HCEC 1CT (cell line): ENCODE measurements at places on chromosomes 1 and 21.

DNA sequence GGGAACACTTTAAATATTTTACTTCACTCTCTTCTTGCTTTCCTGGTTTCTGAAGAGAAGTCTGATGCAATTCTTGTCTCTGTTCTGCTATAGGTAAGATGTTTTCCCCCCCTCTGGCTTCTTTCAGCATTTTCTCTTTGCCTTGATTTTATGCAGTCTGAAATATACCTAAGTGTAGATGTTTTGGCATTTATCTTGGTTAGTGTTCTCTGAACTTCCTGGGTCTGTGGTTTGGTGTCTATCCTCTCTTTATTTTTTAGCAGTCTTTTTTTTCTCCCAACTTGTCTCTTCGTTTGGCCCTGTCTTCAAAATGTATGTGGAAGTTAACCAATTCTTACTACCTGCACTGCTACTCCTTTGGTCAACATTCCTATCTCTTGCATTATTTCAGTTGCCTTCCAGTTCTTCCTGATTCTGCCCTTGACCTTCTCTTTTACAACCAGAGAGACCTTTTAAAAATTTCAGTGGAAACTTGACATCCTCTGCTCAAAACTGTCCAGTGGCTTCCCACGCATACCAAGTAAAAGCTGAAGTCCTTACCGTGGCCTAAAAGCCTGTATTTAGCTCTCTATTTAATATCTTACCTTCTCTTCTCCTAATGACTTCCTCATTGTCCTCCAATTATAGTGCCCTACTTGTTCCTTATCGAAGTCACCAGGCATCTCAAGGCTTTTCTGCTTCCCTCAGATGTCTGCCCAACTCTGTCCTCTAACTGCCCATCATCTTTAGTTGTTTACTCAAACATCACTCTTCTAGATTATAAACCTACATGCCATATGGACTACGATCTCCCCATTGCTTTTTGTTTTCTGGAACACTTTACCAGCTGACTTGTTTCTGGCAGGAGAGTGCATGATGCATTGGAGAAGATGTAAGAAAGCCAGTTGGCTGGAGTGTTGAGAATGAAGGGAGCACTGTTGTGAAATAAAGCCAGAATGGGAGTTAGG, 40.9 kb downstream of the RAP1A start:
- DNase-seq, result no peak

DNA sequence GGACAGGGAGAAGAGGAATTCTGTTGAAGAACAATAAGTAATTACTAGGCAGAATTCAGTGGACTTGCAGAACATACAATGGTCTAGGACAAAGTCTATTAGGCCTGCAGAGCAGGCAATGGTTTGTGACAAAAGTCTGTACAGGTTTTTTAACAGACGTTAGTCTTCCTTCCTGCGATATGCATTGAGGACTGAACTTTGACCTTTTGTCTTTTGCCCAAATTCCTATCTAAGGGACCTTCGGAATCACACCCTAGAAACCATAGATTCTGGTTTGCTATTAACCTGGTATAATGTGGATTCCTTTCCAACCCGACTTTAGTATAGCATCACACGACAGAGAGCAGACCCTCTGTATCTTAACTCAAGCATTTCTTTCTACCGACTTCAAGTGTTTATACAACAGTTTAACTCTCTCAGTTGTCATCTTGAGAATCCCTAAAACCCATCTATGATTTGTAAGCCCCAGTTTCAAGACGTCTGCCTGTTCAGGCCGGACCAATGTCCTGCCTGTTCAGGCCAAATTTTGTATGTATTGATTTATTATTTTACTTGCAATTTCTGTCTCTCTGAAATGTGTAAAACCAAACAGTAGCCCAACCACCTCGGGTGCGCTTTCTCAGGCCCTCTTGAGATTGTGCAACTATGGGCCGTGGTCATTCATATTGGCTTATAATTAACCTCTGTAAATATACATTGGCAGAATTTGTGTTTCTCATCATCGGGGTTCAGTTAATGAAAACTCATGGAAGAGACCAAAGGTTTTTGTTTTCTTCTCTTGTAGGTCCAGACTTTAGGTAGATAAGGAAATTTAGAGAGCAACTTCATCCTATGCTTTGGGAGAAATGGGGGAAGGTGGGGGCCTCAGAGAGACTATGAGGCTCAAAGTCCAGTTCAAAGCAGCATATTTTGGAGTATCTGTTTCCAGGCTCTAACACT, 76.9 kb upstream of the TNFSF18 start:
- no peak for DNase-seq

- DNase-seq, result no peak
These were observed 34.2 kb upstream of the VTCN1 start for GRCh38 chr1:117244971-117245370.

- DNase-seq, result no peak
These were observed 7.0 kb downstream of the TMPRSS2 start for GRCh38 chr21:41500931-41501381.

- peak; percentile 76 for DNase-seq
These were observed 101.8 kb downstream of the NFIA start for GRCh38 chr1:61184040-61184713.

DNA sequence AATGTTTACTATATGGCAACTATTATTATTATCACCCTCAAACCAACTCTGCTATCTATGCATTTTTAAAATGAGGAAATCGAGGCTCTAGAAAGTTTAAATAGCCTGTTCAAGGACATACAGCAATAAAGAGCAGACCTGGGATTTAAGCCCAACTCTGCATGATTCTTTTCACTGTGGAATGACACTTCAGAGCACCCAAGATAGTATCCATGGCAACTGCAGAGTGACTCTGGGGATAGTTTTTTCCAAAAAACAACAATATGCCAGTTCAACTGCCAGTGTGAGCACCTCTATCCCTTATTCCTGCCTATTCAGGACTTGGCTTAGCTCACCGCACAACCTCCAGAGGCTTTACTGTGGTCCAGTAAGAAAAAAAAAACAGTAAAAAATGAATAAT, 293.9 kb downstream of the BRINP2 start:
- DNase-seq, result no peak

DNA sequence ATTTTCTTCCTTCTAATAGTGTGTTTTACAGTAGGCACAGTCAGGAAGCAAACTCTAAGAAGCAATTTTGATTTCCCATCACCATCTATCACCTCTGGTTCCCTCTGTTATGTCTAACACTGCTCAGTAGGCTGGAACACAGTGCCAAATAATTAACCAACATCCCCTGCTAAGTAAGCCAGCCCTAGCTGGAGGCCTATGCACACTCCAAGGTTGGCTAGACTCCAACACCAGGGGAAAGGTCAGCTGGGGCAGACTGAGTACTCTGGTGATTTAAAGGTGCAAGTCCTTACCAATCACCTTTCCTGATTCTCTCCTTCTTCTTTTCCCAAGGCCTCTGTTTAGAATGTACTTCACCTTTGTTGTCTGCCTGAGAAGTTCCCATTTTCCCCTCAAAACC, 46.5 kb upstream of the BEND5 start:
- no peak for DNase-seq

DNA sequence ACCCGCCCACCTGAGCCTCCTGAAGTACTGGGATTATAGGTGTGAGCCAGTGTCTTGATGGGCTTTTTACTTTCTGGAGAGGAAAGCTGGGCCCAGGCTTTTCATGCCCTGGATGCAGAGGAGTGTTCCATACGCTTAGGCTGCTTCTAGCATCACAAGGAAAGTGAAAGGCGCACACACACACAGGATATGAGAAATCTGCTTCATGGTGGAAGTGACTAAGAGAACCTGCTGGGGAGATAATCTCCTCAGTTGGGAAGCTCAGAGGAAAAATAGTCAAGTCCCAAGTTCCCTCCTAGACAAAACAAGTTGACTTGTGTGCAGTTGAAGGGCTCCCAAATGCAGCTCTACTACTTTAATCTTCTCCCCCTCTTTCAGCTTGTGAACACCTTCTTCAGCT, 2.2 kb downstream of the NUDC start:
- peak; percentile 18 for DNase-seq

GRCh38 chr1:224737353-224737727, 121.2 kb downstream of the CNIH3 start:
- DNase-seq, result no peak

GRCh38 chr1:1914101-1914970, 724 bp upstream of the CALML6 start:
- DNase-seq, result no peak

- DNase-seq, result no peak
These were observed 44.1 kb downstream of the CRB1 start for GRCh38 chr1:197312163-197312562.

DNA sequence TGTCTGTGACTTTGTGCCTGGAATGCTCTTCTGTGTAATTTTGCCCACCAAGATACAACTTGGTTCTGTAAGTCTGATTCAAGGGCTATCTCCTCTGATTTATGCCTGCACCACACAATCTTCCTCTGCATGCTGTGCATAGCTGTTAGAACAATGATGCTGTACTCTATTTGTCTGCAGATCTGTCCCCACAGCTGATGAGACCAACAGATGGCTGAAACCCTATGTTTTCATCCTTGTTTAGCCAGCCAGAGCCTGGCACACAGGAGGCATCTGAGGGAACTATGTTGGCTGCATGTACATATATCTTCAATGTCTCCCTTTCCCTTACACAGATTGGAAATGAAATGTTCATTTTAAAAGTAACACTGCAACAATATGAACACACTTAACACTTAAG, 58.0 kb upstream of the ABCA4 start:
- no peak for DNase-seq

- no peak for DNase-seq
These were observed 42.0 kb downstream of the SDC3 start for GRCh38 chr1:30866594-30866993.

- DNase-seq, result no peak
These were observed 78.6 kb downstream of the STUM start for GRCh38 chr1:226627050-226627755.

DNA sequence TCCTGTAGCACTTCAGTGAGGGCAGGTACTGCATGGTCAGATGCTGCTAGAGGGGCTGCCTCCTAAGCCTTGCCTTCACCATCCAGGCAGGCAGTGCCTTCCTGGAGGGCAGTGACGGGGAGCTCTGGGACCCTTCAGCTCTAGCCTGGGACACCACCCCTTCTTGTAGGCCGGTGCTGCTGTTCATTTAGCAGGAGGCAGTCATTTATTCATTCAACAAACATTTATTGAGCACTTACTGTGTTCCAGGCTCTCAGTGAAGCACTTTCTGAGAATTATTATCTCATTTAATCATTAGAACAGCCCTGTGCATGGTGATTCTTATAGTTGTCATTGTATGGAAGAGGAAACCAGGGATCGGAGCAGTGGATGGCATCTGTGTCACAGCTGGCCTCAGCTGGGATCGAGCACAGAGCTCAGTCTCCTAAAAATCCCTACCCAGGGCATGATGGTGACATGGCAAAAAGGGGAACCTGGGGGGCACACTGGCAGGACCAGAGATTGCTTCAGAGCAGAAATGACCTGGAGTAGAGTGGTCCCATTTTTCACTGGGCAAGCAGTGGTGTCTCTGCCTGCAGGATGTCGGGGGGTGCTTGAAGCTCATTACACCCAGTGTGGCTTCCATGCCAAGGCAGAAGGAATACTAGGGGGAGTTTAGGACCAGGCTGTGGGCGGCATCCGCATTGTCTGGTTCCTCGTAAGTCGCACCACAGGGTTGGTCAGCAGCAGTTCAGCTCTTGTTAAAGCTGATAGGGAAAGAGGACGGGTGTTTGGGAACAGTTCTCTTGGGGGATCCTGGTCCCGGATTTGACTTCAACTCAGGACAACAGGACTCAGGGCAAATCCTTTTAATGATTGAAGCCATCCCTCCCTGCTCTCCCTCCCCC, 28.8 kb downstream of the ARHGEF10L start:
- no peak for DNase-seq

DNA sequence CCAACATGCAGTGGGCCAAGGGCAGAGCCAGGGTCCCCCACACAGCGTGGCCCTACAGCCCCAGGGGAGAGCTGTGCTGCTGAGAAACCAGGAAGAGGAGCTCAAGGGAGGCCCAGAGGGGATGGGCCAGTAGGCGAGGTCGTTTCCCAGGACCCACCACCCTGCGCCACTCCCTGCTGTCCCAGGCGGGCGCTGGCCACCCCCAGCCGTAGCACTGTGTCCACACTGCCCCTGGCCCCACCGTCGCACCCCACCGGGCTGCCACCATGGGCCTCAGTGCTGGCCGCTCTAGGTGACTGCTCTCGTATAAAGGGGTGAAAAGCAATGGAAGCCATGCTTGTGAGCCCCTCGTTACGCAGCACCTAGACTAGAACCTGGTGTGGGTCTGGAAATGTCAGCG, 22.4 kb downstream of the NADK start:
- DNase-seq, result no peak

- no peak for DNase-seq
These were observed 19.1 kb downstream of the NID1 start for GRCh38 chr1:236045771-236046170.

DNA sequence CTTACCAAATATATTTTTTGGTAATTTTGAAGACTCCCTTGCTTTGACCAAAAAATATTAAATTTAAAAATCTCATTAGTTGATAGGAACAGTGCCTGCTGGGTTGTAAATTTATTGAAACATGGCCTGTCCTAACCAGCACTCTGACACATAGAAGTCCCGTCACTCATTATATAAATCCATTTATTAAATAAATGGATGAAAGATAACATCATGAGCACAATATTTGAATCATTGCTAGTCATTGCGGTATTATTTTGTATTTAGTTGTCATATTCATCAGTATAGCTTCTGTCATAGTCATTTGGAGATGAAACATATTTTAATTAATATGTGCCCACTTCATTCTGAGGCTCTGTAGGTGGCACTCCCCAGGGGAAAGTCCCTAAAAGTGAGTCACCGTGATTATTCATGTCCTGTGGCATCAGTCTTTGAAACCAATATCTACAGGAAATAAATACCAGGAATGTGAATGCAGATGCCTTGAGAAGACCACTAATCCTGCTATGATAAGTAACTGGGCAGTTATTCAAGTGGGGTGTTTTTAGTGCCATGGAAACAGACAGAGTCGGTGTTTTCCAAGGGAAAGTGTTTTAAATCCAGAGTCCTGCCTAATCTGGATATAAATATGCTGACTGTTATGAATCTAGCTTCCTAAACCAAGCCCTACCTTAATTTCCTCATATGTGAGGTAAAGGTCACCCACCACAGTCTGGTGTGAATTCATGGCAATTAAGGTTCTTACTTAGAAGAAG, 302.0 kb downstream of the DUSP10 start:
- peak; percentile 97 for DNase-seq

DNA sequence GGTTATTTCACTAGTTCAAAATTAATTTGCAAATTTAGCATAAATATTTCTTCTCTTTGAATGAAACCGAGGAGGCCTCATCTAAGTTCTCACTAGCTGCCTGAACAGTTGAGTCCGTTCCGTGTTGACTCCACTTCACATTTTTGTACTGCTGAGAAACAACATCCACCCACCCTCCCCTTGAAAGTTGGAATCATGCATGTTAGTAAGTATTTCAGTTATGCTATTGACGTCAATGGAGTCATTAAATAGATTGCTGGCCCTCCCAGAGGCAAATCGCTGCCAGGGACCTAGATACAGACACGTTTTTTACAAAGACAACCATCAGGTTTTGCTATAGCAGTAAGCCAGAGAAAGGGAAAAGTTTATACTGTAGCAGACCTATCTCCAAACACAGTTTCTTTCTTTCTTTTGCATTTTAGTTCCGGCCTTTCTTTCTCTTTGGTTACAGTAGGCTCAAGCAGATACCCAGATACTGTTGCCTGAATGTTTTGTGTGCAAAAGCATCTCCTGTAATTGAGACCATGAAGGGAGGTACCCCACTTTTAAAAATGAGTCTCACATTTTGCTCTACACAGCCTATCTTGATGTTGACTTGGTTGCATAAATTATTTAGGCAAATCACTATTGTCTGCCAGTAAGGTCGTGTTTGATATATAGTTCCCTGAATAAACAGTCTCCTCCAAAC, 262.6 kb upstream of the SGIP1 start:
- DNase-seq, result peak; percentile 96
